Stimulated activated CD4-positive, alpha-beta T cell treated with anti-CD3 and anti-CD28 coated beads, Interleukin-4, amount 100 ng/mL, for 24 hours (primary cell): ENCODE measurements at places on chromosomes 7 and 10.

DNA sequence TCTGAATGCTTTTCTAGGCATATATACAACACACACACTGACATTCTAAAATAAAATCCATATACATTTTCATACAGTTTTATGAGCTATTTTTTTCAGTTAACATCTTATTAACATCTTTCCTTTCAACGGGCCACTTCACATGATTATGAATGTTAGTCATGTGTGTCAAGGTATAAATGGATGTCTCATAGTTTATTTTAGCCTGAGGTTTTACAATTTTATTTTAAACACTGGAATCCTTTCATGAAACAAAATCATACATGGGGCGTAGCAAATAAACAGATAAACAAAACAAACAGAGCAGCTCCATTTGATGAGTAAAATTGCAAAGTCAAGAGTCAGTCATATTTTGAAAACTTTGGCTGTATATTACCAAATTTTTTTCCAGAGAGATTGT is 120.1 kb upstream of the AOAH start:
- DNase-seq = no peak

- no peak for DNase-seq
Observed at GRCh38 chr10:53403688-53404087, 631.1 kb upstream of the MBL2 start.

GRCh38 chr10:111384556-111384955 is 307.7 kb downstream of the ADRA2A start:
- no peak for DNase-seq

DNA sequence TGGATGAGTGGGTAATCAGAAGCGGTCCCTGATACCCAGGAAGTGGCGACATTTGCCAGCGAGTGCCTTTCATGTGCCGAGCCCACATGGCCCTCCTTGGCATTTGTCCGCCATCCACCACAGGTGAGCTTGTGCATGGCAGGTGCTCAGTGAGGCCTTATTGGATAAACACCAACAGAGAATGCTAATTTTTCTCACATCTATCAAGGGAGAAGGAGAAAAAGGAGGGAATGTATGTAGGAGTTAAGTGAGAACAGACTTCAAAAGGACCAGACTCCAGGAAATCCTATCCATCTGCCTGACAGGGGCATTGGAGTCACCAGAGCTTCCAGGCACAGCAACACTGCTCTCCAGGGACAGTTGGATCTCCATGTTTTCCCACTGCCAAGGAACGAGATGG is 143.5 kb upstream of the ZMIZ1 start:
- no peak for DNase-seq

DNA sequence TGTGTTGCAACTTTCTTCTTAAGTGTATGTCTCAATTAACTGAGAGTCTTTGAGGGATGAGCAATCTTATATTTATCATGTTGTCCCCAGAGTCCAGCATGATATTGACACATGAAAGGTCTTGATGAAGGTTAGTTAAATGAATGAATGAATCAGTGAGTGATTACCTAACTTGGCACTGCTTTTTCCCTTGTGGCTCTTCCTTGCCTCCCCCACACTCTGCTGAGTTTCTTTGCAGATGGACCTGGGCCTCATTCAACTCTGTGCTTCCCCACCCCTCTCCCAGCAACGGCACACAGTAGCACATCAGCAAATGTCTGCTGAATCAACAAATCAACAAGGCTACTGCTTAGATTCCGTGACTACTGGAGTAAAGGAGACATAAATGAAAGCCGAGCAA is 235.1 kb upstream of the CXCL12 start:
- DNase-seq = no peak

DNA sequence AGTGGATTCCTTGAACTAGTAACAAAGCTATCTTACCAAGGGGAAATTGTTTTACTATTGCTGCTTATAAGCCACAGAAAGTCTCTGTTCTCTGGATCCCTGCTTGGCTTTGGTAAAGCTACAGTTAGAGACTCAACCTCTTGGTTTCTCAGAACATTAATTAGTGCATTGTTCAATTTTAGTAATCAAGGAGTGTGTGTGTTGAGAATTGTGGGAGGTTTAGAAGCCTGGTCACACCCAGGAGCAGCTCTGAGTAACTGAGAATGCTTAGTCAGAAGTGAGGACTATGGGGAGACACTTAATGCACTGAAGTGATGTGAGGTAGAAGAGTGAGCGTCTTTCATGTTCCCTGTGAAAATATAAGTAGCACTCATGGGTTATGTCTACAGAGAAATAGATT is 8.2 kb upstream of the ACTA2 start:
- DNase-seq = peak; percentile 21
